ENCODE measurements at places on chromosomes 5 and 9.

- no peak for DNase-seq
These were observed 5.3 kb upstream of the RXRA start for GRCh38 chr9:134320868-134321471.

DNA sequence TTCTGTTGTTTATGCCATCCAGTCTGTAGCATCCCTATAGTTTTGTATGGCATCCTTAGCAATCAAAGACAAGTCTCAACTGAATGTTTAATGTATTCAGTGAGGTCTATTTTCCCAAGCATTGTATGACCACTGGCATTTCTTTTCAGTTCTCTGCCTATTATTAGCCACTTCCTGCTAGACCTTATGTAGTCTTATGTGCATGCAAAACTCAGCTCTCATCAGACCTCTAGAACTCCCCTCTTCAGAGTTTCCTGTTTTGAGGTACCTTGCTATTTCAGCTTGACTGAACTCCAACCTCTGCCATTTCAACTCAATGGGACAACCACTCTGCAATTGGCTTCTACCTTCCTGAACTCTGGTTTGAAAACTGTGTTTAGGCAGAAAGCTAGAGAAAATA is 113.2 kb downstream of the SLC25A46 start:
- peak; percentile 4 for DNase-seq

DNA sequence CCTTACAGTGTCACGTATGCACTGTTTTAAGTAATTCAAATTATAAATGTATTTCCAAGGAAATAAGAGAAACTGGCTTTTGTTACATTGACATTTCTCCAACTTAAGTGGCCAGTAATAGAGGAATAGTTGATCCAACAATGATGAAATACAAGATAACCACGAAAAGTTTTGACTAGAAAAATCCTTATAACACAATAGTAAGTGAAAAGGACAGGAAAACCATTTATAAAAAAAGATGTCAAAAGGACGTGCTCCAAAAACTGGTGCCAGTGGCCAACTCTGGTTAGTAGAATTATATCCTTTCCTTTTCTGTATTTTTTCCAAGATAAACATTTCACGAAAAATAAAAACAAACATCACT is 210.9 kb downstream of the GAPVD1 start:
- no peak for DNase-seq

- no peak for DNase-seq
These were observed 1226.6 kb upstream of the C9orf72 start for GRCh38 chr9:28799876-28800275.

DNA sequence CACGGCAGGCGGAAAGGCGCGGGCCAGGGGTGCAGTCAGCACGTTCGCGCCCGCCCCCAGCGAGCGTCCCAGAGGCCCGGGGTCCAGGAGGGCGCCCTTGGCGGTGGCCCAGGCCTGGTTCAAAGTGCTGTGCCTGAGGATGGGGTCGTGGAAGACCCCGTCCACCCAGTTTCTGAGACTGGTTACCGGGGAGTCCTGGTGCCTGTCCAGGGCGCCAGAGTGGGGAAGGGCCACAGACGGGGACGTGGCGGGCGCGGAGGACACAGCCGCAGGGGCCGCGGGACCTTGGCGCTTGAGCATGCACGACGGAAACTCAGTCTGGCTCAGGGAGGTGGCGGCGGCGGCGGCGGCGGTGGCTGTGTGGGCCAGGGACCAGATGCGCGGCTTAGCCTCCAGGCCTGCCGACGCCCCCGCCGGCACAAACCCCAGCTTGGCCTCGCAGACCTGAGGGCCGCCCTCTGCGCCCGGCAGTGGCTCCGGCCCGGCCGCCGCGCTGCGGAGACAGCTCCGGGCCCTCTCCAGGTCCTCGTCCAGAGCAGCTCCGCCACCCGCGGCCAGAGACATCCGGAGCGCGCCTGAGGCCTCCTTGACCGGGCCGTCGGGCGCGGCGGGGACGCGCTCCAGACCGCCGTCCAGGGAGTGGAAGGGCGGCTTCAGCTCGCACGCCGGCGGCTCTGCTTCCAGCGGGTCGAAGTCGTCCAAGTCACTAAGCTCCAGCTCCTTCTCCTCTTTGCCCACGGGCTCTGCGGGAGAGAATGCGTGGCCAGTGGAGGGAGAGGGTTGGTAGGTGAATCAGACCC is 4.5 kb downstream of the IRX4 start:
- no peak for DNase-seq

GRCh38 chr9:98410185-98410697 is 154.8 kb upstream of the TBC1D2 start:
- DNase-seq: no peak

- no peak for DNase-seq
These were observed 797 bp downstream of the FAM78A start for GRCh38 chr9:131275332-131276093.

- no peak for DNase-seq
These were observed 306.9 kb upstream of the NREP start for GRCh38 chr5:112063856-112064255.

DNA sequence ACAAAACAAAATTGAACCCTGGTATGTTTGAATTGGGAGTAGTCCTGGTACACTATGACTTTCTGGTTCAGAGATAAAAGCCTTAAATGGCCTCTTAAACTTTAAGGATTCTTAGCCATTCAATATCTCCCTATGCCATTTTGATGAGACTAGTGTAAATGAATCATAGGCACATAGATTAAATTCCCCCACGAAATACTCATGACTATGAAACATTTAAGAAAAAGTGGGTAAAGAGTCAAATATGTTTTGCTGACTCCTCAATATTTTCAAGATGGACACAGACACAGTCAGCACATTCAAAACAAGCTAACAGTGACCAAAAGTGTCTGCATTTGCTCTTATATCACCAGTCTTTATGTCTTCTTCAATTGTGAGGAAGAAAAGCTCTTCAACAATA is 278.3 kb downstream of the PDE4D start:
- DNase-seq: no peak

DNA sequence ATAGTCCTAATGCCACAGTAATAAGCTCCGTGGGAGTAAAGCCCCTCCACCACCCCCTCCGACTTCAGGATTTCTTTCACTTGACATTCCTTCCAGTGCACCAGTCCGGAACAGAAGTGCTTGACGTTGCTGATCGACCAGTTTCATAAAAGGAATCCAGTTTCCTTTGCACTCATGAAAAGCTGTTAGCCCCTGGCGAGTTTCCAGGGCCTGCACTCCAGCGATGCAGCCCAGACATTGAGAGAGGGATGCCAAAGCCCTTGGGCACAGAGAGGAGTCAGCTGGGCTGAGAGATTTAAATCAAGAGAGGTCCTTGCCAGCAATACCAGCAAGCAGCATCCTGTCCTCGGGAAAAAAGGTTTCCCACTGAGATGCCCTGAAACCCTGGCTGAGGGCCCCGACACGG is 170.1 kb downstream of the GABBR2 start:
- peak; percentile 48 for DNase-seq

DNA sequence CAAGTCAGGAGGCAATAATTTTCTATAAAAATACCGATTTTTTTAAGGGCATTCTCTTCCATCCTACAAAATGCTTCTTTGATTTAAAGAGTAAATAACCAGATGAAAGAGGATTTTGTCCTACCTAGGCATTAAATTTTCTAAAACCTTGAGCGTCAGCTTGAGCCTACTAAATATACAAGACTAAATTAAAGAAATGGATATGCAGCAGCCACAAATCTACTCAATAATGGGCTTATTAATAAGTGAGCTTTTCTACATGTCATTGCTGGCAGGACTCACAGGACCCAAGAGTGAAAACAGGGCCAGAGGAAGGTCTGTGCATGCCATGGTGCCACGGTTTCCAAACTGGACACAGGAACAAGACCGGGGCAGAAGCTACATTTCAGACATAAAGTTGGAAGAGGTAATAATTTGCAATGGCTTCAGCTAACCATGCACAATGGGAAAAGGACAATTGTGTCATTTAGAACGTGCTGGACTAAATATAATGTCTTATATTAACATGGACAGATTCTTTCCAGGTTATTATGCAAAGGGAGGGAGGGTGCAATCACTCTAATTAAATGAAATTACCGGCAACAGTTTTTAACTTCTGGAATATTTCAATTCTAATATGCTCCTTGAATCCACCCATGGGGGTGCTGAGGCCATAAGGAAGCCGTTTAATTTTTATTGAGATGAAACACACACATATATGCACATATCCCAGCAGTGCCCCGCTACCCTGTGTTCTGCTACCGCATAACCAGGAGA is 5.2 kb downstream of the WHRN start:
- DNase-seq: no peak

DNA sequence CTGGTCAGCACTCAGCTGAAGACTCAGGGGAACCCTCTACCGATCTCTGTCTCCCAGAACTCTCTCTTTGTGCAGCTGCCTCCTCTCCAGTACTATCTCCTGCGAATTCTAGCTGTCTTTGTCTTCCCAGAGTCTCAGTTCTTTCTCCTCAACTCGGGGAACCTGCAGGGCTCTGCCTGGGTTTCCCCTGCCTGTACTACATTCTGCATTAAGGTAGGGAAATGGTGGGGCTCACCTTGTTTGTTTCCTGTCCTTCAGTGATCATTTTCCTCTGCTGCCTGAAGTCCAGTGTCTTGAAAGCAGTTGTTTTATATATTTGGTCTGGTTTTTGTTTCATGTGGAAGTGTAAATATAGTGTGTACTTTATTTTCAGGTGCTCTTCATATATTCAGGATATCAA is 43.1 kb upstream of the IGFBPL1 start:
- DNase-seq: no peak

DNA sequence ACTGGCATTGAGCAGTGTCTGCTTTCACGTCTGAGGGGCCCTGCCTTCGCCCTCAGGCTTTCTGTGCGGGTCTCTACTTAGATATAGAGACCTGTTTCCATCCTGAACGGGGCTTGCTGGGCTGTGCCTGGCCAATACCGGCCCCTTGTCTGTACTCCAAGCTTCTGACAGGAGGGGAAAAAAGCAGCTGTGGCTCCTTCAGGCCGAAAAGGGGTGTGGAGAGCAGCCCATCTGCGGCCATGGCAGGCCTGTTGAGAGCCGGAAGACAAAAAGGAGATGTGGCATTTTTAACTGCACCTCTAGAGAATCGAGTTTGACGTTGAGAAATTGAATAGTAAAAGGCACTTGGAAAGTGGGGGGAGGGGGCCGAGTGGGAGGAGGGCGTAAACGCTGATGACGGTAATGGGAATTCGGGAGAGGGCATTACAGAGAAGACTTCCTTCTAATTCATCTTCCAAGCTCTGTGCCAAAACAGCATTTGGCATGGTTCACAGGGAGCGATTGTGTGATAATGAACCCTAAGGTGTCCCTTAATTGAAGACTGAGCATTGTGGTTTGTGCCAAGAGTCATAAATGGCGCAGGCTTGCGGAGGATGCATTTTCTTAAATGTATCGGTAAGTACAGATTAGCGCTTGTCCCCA is 25.1 kb upstream of the PRDM12 start:
- DNase-seq: no peak

- no peak for DNase-seq
These were observed 40.0 kb downstream of the IDNK start for GRCh38 chr9:83662933-83663332.

- no peak for DNase-seq
These were observed 85.4 kb downstream of the ANKRD55 start for GRCh38 chr5:56147659-56148230.

DNA sequence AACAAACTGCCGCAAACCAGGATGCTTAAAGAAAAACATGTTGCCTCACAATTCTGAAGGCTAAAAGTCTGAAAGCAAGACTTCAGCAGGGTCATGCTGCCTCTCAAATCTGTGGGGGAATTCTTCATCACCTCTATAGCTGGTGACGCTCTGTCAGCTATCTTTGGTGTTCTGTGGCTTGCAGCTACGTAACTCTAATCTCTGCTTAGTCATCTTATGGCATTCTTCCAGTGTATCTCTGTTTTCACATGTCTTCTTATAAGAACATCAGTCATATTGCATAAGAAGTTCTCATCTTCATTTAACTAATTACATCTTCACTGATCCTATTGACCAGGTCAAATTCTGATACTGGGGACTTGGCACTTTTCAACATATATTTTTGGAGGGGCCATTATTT is 243.0 kb downstream of the CDH10 start:
- peak; percentile 0 for DNase-seq

- DNase-seq: no peak
These were observed 12.1 kb downstream of the MTRR start for GRCh38 chr5:7881091-7881490.
